Non-pigmented ciliary epithelial cell (primary cell): ENCODE measurements at places on chromosomes 11 and 22.
A peak's percentile ranks its signal among the peaks of the same experiment; 100 is the strongest.

GRCh38 chr22:31970490-31971444 is 26.4 kb downstream of the YWHAH start:
- no peak for DNase-seq

DNA sequence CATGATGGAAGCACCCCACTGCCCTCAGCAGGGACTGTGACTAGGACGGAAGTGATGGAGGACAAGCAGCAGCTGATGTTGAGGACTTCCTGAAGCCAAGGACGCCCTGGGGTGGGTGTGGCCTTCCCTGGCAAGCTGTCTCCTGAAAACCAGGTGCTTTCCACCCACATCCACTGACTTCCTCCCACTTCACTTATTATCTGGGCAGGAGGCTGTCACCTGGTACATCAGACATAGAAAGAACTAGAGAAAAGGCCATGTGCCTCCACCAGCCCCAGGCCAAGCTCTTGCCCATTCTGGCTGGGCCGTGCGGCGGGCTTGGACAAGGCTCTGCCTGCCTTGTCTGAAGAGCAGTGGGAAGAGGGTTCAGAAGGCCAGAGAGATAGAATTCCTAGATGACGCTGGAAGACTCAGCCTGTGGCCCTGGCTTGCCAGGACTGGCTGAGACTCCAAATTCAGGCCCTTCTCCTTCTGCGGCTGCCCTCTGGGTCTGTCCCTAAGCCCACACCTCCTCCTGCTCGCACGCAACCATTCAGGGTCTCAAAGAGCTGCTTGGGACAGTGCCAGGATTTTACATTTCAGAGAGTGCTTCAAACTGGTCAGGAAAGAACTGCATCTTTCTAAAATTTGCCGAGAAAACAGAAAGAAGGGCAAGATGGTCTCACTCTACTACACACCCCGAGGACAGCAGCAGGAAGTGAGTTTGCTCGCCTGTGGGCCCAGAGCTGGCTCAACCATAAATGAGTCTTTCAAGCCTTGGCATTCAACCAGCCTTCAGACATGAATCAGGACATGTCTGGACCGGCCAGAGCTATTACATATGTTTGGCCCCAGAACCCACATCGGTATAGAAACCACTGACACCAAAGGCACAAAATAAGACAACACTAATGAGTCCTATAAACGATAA is 13.3 kb downstream of the ARHGAP1 start:
- no peak for DNase-seq

DNA sequence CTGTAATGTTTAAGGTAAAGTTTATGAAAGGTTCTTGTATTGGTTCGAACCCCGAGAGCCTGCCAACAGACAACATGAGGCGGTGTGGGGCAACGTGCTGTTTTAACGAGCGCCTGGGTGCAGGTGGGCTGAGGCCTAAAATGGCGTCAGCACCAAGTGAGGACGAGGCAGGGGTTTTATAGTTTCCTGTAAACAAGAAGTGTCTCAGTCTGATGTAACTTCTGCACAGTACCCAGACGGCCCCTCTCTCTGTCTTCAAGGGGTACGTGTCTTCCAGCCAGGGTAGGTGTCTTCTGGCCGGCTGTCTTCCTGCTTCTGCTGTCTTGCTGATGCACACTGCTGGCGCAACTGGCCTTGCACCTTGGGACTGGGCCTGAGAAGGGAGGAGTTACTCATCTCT is 2.7 kb downstream of the PPFIBP2 start:
- DNase-seq = no peak

GRCh38 chr11:12121011-12121410 is 10.6 kb downstream of the MICAL2 start:
- no peak for DNase-seq

GRCh38 chr11:124673333-124674167 is at the start of the genes SIAE and SPA17:
Gene SIAE, minus strand, starts transcription at chr11:124673739. Its CDS starts 31 bp downstream, at chr11:124673708.
Gene SPA17, plus strand, starts transcription at chr11:124673904. Its CDS starts 1,361 bp downstream, at chr11:124675265.
- DNase-seq = peak; percentile 85

- no peak for DNase-seq
Observed at GRCh38 chr11:127340438-127340837, 339.9 kb upstream of the KIRREL3 start.
